Neural progenitor cell (in vitro differentiated cells): ENCODE measurements at places on chromosomes 2 and 18.

GRCh38 chr2:159266554-159266953, 19.9 kb downstream of the WDSUB1 start:
- no peak for DNase-seq

DNA sequence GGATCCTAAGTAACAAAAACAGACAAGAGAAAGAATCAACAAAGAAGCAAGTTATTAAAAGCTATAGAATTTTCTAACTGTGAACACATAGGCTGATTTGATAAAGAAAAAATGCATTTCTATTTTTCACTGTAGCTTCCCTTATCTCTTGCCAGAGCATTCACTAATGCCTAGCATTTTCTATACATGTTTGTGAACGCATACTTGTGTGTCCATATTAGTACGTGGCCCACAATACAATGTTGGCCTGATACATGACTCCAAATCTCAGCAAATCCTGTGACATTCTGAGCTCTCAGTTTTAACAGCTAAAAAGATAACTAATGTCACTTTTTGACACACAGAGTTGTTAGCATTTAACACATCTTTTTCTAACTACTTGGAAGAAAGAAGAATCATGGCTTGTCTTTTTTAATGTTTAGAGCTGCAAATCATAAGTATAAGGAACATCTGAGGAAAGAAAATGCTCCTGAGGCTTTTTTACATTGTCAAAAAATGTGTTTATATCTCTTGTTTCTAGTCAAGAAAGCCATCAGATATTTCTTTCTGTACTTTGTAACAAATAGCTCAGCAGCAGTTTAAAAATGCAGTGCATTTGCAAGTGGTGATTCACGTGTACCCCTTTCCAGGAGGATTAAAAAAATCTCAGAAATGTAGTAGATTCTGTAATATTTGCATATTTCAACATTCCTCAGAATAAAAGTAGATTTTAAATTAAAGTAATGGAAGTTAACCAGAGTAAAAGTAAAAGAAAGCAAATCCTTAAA, 1646.8 kb upstream of the TMEFF2 start:
- DNase-seq, result no peak

DNA sequence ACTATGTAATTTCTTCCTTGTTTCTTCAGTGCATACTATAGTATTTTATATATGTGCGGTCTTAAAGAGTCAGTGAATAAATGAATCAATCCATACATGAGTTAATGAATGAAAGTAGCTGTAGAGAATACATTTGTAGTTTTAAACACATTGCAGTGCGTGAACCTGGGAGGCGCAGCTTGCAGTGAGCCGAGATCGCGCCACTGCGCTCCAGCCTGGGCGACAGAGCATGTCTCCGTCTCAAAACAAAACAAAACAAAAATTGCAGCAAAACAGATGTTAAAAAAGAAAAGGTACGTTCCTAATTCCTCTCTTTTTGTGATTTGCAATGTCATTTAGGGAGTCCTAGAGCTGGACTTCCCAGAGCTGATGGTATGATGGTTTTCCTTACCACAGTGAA, 1144.8 kb upstream of the FANCL start:
- DNase-seq, result no peak

DNA sequence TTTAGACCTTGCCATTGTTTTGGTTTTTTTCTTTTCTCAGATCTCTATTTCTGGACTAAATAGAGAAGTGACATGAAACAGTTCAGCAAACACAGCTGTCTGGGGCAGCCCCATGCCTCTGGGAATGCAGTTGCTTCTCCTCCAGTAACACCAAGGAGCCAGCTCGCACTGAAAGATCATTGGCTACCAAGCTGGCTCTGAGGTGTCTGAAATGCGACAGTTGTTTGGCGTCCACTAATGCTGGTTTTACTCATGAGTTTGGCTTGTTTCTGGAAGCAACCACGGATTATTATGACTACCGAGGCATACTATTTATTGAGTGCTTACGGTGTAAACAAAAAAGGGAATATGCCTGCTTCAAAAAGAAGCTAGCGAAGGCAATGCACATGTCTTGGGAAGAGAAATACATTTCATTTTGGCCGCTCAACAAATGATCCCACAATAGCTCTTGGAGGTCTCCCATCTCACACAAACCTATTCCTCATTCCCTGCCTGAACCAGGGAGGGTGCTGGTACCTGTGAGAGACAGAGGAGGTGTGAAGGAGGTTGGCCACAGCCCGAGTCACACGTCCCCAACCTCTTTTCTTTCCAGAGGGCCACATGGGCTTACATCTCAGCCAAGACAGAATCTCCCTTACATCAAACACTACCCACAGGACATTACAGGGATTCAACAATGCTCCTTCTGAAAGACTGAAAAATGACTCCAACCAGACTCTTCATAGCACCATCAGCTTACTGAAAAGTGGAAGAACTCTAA, 37.5 kb upstream of the NEB start:
- DNase-seq, result no peak

DNA sequence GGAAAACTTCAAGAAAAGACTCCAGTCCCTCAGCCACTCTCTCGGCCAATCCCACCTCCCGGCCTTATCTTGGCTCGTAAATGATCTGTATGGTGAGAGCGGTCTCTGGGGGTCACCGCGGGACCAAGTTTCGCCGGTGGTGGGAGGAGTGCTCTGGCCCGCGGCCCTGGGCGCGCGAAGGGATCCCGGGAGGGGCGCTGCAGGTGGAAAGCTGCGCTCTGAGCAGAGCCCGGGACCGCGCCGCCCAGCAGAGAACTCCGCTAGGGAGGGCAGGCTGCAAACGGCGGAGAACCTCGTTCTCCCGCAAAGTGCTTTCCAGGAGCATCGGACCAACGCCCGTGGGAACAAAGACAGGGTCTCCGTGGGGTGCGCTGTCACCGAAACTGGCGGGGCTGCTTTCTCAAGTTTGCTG, 622 bp downstream of the LRP2 start:
- DNase-seq, result peak; percentile 72

DNA sequence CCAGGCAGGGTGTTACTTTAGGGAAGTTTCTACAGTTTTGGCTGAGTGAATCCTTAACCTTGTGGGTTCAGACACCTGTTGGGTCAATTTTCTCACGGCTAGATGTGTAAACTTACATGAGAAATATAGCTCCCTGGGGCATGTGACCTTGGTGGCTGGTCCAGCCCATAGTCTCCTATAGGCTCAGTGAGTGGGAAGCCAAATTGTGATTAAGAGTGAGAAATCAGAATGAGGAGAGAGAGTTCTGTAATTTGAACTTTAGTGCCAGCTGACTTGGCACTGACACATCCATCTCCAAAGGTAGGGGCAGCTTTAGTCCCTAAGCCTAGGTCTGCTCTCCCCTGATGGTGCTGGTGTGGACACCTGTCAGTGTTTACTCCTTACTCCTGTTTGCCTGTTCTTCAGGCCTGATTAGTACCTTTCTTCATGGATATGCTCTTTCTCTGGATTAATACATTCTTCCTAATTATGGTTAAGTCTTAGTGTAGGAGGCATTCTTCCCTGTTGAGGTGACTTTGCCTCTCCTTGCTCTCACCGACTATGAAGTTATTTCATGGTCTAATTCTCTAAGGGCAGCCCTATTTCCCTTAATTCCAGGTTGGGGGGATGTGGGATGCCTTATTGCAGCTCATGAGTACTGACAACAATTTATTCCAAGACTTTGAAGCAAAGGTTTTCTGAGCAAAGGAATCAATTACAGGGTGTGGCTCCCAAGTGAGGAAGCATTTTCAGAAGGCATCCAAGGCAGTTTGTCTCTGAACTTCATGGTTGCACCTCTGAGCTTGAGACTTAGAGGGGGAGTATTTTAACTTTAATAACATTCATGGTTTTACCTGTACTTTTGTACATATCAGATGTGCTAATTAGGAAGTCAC, 177.3 kb downstream of the DYSF start:
- no peak for DNase-seq

GRCh38 chr18:36828157-36828629, 609 bp downstream of the TPGS2 start:
- DNase-seq, result peak; percentile 73

GRCh38 chr2:9408641-9409151, 14.6 kb downstream of the ITGB1BP1 start:
- no peak for DNase-seq
